ENCODE measurements at places on chromosomes 11 and 22.

- DNase-seq = no peak
Observed at GRCh38 chr11:2998073-2998850, 6.1 kb upstream of the NAP1L4 start.

DNA sequence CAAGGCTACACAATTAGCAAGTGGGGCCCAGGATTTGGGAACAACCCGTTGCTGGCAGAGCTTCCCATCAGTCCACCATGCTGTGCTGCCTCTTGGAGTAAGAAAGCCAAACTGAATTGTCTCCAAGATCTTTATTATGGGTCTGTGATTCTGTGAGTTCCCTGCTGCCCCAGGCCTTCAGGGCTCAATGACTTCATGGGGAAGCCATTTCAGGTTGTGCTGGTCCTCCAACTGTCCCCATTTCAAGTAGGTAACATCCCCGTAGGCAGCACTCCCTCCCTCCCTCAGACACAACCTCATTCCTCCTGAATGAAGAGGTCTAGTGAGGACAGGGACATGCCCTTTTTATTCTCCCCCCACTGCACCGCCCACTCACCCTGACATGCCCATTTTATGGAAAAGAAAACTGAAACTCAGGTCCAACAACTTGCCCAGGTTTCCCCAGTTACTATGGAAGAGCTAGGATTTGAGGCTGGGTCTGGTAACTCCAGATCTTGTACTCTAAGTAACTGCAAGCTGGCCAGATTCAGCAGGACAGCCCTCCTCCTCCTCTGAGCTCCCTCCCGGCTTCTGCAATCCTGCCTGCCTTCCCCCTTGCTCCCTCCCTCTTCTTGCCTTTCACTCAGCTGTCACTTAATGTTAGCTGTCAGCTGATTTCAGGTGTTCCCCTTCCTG, 8.2 kb upstream of the YWHAH start:
- no peak for DNase-seq

- DNase-seq = no peak
Observed at GRCh38 chr11:1928891-1929541, 9.5 kb downstream of the TNNT3 start.

- no peak for DNase-seq
Observed at GRCh38 chr11:48007677-48008076, 27.3 kb downstream of the PTPRJ start.

DNA sequence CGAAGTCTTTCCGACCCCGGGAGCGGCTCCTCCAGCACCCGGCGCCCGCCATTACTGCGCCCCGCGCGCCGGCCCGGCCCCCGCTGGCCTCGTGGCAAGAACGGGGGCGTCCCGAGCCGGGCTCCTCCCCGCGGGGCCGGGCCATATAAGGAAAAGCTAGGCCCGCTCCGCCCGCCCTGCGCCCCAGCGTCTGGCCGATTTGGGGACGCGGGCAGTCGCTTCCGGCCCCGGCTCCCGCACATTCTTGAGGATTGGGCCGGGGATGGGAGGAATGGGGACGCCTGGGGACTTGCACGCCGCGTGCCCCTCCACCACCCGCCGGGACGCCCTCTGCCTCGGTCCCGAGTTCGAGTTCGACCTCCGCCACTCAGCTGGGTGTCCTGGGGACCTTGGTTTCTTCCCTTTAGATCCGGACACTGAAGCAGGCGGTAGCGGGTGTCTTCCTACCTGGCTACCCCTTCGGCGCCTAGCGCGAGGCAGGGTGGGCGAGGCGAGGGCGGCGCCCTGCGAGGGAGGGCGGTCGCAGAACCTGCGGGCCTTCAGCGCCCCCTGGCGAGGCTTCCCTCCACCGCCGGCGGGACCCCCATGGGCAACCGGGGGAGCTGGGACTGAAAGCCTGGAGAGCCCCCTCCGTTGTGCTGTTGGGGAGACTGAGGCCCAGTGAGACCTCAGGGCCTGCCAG, 3.8 kb downstream of the SMTN start:
- DNase-seq = peak; percentile 73

- DNase-seq = no peak
Observed at GRCh38 chr11:88282747-88283515, 54.6 kb downstream of the CTSC start.

GRCh38 chr11:122598971-122599370, 56.6 kb upstream of the UBASH3B start:
- DNase-seq = no peak

- no peak for DNase-seq
Observed at GRCh38 chr11:44066732-44067141, 667 bp downstream of the ACCS start.

- DNase-seq = no peak
Observed at GRCh38 chr11:48055292-48056132, 75.2 kb downstream of the PTPRJ start.

DNA sequence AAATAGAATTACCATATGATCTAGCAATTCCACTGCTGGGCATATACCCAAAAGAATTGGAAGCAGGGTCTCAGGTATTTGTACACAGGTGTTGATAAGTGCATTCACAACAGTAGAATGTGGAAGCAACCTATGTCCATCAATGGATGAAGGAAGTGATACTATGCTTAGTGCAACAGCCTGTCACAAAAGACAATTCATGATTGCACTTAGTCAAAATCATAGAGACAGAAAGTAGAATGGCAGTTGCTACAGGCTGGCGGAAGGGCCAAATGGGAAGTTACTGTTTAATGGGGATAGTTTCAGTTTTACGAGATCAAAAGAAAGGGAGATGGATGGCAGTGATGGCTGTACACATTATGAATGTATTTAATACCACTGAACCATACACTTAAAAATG, 42.0 kb downstream of the SGSM3 start:
- no peak for DNase-seq

All from KG1 (cell line).